ENCODE measurements at places on chromosomes 2 and 18.

- DNase-seq = no peak
These were observed 495.5 kb upstream of the MYT1L start for GRCh38 chr2:2826621-2827020.

DNA sequence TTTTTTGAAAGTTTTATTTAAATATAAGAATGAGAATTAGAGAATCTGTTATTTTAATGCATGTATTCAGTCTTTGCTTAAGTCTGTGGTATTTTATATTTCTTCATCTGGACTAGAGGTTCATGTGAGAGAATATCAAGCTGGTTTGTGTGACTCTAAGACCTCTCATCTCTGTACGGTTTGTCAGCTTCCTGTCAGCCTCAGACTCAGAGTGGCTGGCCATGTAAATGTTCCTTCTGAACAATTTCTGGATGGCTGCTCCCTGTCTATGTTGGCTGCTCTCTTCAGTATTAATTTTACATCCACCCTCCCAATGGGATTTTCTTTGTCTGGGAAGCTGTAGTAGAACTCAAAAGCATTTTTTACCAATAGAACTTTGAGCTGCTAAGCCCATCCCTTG, 225.3 kb upstream of the THUMPD2 start:
- DNase-seq = no peak

DNA sequence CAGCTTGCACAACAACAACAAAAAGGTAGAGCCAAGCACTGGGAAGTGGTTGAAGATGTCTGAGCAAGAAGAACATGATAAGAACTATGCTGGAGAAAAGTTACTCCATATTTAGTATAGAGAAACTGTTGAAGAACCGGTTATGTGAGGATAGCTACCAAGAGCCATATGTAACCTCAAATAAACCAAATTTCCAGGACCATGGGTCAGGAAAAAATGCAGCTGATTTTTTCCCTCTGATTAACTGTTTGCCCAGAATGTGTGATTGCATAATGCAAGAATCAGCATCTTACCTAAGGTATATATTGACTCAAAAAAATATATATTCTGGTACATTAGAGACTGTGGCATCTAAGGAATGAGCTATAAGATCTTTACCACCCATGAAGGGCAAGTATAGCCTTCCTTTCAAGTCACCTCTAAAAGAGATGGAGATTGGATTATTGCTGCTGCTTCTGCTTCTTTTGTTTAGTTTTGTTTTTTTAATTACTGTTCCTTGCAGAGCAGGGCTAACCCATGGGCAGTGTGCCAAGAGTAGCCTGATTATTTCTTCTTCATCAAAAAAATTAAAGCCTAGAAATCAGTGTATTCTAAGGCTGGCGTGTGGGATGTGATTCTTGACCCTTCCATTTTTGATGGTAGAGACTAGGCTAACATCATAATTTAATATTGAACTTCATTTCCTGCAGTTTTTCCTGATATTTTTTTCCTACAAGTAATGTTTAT, 76.9 kb upstream of the MAP3K20 start:
- DNase-seq = no peak

GRCh38 chr2:135030826-135031225, 16.4 kb downstream of the MAP3K19 start:
- peak; percentile 19 for DNase-seq

DNA sequence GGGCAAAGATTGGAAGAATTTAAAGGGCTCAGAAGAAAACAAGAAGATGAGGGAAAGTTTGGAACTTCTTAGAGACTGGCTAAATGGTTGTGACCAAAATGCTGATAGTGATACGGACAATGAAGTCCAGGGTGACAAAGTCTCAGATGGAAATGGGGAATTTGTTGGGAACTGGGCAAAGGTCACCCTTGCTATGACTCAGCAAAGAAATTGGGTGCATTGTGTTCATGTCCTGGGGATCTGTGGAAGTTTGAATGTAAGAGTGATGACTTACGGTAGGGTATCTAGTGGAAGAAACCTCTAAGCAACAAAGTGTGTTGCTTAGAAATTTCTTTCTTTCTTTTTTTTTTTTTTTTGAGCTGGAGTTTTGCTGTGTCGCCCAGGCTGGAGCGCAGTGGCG, 6.0 kb upstream of the IL1A start:
- no peak for DNase-seq

- no peak for DNase-seq
These were observed 66.4 kb downstream of the KCNF1 start for GRCh38 chr2:10978090-10978670.

DNA sequence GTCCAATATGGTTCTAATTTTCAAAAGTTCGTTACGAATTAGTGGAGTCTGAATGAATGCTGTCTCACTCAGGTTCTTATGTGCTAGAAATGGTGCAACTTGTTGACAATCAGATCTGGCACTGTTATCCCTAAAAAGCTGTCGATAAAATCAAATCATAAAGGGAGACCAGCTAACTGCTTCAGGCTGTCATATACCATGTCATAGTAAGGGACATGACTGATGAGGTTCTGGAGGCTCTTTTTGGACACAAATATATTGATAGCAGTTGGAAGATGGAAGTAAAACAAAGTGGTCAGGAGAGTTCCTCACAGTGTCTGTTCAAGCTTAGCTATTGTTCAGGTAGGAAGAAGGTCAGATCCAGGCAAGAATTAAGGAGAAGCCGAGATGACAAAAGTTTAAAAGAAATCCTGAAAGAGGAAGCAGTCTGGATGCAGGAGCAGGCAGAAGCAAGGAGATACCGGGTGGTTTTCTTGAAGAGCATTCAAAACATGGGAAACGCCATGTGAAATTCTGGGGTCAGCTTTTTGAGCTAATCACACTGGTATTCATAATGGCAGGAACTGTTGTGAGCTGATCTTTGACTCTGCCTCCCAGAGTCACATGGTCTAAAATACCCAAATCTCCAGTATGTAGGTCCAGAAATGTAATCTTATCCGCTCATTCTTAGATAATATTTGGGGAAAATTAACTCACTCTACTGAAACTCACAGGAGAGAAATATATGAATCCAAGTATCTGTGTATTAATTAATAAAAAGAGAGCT, 9.4 kb upstream of the CAVIN2 start:
- DNase-seq = no peak

Measured in H4 (cell line).